H7 (cell line): ENCODE measurements at places on chromosomes 7 and 10.

DNA sequence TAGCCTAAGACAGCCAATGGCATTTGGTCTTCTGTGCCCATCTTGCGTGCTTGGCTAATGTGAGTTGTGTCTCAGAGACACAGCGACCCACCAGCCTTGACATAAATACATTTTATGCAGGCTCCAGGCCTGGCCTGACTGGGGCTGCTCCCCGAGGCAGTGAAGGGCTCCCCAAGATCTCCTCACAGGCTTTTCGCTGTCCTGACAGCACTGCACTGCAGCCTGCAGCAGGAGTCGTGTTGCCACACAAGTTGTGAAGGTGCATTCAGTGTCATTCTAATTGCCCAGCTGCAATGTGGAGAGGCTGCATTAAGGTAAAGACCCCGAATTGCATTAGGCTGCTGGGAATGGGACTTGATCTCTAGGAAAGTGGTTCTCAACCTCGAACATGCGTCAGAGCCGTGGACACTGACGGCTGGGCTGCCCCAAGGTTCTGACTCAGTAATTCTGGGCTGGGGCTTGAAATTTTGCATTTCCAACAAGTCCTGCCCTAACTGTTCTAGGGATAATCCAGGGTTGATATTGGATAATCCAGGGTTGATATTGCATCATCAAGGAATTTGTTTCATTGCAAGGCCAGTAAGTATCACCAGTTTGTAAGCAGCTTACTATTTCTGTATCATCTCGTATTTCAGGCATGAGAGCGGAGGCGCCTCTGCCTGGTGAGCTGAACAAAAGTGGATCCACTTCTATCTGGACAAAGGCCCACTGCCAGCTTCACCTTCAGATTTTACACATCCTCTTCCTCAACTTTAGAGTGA, 108.7 kb upstream of the INSIG1 start:
- no peak for DNase-seq

- DNase-seq, result no peak
Observed at GRCh38 chr10:80405035-80405434, 3.3 kb upstream of the PRXL2A start.

- DNase-seq, result no peak
Observed at GRCh38 chr7:135300913-135301765, 67.5 kb downstream of the STRA8 start.

GRCh38 chr10:71536332-71536731, 139.6 kb downstream of the CDH23 start:
- no peak for DNase-seq

DNA sequence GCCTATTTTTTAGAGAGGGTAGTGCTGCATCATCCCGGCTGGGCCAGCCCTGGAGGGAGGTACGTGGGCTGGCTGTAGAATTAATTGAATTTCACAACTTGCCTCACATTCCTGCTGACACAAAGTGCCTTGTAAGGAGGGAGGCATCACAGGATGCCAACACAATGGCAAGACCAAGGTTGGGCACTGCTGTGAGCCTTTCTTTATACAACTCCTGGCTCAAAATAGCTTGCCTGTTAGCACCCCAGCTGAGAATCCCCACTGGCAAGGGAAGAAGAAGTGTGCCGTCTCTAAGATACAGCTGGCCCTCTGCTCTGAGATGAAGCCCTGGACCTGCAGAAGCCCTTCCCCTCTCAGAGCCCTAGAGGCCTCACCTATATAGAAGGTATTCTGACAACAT, 873.9 kb downstream of the GRID1 start:
- peak; percentile 65 for DNase-seq

GRCh38 chr7:7369134-7369533, 166.5 kb downstream of the COL28A1 start:
- DNase-seq, result no peak

DNA sequence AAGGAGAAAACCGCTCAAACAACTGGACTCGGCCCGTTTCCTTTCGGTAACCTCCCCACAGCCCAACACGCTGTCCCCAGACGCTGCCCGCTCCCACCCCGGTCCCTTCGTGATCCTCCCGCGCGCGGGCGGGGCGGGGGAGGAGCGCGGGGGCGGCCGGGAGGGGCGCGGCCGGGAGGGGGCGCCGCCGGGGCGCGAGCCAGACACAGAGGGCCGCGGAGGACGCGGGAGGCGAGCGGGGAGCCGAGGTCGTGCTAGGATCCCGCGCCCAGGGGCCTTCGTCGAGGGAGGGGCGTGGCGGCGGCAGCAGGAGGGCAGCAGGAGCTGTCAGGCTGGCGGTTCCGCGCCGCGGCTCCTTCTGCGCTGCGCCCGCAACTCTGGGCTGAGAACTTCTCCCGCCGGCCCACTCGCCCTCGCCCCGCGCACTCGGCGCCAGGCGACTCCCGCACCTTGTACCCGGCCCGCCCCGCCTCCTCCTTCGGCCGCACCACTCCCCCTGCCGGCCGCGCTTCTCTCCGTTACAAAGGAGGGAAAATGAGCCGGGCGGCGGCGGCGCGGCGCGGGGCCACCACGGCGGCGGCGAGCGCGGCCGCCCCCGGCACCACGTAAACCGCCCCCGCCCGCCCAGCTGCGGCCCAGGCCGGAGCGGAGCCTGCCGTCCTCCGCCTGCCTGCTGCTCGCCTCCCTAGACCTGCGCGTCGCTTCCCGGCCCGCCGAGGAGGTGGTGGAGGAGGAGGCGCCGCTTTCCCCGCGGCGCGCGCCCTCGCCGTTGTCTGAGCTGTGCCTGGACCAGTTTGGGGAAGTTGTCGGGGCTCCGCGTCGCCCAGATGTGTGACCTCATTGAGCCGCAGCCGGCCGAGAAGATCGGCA, at the start of gene CDK14:
TSS of gene CDK14 (plus strand) at position 521 of the 870 bp plus-strand sequence. CDS start at position 828, 307 bp downstream.
- DNase-seq, result peak; percentile 92

- DNase-seq, result no peak
Observed at GRCh38 chr7:145645135-145645515, 471.5 kb upstream of the CNTNAP2 start.

DNA sequence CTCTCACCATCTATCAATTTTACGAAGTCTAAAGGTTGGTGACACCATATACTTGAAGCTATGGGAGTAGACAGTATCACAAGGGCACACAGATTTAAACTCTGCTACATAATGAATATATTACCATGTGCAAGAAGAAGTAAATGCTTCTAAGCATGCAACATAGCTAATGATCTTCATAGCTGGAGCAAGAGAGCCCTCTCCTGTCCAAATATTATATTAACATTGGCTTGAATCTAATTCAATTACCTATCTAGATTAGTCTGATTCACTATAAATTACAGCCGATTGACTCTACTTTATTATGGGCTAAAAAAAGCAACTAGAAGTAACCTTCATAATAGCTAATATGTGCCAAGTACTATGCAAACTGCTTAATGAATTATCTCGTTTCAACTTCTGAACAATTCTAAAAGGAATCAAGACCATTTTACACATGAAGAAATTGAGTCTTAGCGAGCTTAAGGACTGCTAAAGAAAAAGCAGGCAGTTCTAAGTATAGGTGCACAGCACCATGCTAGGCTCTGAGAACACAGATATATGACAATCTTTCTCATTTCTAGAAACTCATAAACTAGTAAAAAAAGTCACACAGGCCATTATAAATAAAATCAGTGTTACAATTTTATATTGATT, 21.9 kb downstream of the FRA10AC1 start:
- no peak for DNase-seq

DNA sequence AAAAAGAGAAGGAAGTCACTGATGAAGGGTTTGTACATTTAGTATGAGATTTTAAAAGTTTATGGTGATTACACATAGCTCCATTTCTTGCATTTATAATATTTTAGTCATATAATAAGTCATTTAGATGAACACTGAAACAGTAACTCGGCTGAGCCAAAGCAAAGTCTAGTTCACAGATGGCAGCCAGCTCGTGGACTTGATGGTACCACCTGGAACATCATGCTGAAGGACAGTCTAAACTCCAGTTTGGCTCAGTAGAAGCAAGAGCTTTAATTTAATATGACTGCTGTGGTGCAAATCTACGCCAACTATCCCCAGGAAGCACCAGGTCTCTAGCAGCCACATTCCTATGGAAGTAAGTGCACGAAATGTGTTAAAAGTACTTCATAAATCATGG, 16.4 kb downstream of the SRI start:
- no peak for DNase-seq
